ENCODE measurements at places on chromosomes 2 and 18. TPM values are rescaled to one million over a fixed set of nuclear protein-coding genes. Genes with fewer than 3 reads are reported as not detected.

The ATG4B gene
- total RNA-seq: 33.7 TPM

The CLEC4F gene
- not detected for total RNA-seq

The NT5DC4 gene
- total RNA-seq: not detected

The GLI2 gene
- total RNA-seq: 2.8 TPM

The MDH1B gene
- total RNA-seq: 2.5 TPM

The CHPF gene
- 25.9 TPM for total RNA-seq

The BCL2 gene
- total RNA-seq: 30.6 TPM

DNA sequence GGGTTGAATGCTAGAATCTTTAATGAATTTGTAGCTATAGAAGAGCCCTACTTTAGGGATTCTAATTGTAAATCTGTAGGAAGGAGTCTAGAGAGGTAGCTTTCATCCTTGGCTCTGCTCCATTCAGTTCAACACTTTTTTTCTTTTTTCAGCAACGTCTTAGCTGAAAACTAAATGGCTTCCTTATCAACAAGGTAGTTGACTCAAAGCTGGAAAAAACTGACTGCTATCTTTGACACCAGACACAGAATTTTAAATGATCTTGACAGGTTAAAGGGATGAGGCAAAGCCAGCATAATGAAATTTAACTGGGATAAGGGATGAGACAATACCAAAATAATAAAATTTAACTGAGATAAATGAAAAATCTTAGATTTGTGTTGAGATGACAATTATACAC, 54.9 kb downstream of the TMEFF2 start:
- no peak for DNase-seq

DNA sequence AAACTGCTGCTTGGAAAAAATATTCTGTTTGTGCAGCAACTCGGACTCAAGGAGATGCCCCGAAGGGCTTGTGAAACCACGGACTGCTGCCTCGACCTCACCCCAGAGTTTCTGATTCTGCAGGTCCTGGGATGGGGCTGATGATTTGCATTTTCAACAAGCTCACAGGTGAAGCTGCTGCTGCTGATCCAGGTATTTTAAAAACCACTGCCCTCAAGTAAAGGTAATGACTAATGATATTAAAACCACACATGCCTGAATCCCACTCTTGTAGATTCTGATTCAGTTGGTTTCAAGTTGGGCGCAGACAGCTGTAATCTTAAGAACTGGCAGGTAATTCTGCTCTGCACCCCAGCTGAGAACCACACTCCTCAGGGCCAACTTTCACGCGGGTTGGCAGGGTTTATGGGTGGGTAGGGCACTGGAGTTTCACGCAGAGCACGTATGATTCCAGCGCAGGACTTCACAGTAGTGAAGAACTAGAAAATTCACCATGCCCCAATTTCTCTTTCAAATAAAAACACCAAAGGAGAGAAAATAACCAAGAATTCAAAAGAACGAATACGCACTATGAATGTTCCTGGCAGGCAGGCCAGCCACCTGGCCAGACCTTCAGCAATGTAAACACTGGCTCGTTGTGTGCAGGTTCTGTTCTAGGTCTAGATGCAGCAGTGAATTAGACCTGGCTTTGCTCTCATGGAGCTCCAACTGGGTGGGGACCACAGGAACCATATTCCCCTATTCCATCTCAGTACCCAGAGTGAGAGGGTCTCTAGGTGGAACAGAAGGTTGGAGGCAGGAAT, 74.6 kb upstream of the ZFP36L2 start:
- no peak for DNase-seq

DNA sequence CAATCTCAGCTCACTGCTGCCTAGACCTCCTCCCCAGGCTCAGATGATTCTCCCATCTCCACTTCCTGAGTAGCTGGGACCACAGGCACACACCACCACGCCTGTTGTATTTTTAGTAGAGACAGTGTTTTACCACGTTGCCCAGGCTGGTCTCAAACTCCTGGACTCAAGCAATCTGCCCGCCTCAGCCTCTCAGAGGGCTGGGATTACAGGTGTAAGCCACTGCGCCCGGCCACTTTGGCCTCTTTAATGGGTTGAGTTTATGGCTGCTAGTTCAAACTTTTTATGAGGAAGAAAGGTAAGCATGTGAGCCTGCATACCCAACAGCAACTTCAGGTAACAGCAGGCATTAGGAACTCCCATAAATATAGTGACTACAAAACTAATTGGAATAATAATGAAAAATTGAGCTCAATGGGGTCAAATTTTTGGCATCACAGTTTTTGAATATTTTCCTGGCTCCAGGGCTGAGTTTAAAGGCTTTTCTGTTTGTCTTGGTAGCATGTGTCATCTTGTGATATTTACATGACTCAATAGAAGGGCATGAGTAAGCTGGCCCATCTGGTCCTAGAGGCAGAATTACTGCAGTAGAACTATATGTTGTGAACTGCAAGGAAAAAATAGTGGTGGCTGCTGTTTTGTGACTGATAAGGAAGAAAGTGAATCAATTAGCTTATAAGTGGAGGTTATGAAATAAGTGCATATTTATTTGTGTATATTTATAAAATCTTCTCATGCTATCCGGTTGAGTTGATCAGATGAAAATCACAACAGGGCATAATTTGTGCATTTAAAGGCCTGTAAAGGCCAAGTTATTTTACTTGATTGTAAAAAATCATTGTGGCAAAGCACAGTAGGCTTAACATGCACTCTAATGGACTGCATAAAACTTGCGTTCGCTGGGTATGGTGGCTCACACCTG, 24.8 kb downstream of the GALM start:
- no peak for DNase-seq

- peak; percentile 19 for DNase-seq
Measured at GRCh38 chr2:29065068-29065811, 9.1 kb downstream of the PCARE start.

DNA sequence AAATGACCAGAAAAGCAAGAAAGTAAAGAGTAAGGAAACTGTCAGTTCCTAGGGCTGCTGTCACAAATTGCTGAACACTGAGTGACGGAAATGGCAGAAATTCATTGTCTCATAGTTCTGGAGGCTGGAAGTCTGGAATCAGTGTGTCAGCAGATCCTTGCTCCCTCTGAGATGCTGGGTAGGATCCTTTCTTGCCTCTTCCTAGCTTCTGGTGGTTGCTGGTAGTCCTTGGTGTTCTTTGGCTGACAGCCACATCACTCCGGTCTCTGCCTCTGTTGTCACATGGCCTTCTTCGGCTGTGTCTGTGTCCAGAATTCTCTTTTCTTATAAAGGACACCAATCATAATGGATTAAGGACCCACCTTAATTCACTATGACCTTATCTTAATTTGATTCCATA, 21.9 kb downstream of the PLEKHB2 start:
- DNase-seq: no peak

DNA sequence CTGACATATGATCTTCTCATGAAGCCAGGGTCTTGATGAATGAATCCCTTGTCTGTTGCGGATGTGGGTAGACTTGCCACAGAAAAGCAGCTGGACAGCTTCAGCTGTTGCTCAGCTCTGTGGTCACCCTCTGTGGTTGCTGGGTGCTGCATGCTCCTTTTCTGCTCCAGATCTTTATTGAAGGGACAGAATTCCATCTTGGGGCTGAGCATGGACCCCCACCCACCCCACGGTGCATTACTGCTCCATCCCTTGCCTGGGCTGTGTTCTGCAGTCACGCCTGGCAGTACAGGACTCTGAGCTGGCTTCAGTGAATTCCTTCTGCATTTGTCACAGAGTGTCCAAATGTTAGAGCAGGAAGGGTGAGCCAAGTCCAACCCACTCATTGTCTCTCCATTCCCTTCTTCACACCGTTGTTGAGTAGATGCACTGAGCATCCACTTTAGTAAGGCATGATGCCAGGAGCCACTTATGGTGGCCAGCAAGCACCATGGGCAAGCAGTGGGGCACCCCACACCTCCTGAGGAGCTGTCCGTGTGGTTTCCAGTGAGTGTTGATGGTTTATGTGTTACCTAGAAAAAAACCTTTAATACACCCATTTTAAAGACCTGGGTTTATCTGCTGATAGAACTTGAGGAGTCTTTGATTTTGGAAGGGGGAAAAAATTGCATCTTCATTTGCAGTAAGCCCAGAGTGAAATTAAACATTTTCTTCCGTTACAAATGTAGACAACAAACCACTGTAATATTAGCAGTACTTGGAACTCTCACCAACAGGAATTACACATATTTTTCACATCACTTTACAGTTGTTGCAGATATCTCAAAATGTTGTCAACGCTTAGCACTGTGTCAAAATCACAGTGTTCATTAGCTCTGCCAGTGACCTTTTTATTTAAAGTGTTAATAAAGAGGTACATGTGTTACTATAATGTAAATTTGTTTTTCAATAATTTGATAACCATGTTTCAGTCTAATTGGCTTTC, 14.7 kb upstream of the ITGB6 start:
- DNase-seq: no peak

DNA sequence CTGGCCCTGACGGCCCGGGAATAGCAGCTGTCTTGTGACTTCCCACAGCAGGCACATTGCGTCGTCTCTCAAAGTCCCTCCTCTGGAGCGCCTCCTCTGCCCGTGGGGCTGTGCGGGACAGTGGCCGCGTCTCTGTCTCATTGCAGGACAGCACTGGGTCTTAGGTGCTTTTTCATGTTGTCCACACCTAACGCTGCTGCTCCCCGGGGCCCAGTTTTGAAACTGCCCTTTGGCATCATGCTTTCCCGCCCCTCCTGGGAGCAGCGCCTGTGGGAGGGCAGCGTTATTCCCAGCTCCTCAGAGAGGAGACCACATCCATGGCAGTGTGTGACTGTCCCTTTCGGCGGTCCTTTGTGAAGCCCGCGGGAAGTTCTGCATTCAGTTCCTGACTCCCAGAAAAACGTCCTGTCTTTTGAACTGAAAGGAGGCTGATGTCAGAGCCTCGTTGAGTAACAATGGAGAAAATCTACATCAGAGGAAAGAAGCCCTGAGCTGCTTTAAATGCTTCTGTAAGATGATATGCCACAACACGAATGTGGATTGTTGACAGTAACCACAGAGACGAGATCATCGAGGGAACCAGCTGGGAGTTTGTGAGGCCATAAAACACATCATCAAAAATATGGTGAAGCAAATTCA, 226.0 kb downstream of the FAM210A start:
- DNase-seq: no peak

- no peak for DNase-seq
Measured at GRCh38 chr2:216915557-216916150, 55.8 kb upstream of the TNP1 start.

GRCh38 chr18:11367351-11367750, 218.0 kb upstream of the PIEZO2 start:
- DNase-seq: no peak

DNA sequence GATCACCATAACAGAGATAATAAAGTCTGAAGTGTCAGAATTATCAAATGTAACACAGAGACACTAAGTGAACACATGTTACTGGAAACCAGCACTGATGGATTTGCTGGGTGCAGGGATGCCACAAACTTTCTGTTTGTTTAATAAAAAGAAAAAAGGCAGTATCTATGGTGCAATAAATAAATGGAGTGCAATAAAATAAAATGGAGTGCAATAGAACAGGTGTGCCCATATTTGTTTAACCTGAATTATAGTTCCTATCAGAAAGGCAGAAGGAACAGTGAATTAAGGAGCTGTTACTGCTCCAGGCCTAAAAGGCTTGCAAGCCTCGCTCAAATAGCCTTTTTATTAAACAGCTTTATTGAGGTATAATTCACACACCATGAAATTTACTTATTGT, 81.0 kb upstream of the KIDINS220 start:
- DNase-seq: no peak

DNA sequence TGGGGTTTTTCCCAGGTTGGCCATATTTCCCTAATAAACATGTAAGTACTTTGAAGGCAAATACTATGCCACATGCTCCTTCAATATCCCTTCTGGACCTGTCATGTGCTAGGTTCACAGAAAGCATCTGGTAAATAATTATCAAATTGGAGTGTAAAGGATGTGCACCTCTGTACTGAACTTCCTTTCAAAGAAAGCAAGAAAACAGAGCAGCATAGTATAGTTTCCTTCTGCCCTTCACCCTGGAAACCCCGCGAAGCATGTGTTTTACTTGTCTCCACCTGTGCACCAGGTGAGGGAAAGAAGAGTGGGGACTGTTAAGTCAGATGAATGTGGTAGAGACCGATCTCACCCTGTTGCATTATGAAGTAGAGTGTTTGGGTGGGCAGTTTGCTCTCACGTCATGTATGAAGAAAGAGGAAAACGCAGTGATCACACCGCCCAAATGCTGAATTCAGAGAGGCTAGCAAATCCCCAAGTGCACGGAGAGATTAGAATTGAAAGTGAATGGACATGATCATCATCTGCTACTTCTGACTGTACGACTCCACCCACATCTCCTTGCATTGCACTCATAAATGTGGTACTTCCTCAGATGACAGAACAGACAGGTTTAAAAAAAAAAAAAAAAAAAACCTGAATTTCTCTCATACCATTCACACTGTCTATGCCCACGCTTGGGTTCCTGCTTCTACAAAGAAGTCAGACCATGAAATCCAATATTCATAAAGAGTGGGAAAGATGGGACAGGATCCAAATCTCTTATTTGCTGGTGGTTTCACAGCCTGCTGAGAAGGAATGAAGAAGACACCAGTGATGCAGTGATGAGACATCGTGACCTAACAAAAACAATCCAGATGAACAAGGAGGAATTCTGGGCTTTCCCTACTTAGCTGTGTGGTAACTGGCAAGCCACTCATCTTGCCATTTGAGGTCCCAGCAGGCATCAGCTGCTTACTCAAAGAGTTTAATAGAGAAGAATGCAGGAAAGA, 448.6 kb downstream of the BCL11A start:
- no peak for DNase-seq

GRCh38 chr2:198287706-198288105, 483.3 kb downstream of the PLCL1 start:
- DNase-seq: no peak

DNA sequence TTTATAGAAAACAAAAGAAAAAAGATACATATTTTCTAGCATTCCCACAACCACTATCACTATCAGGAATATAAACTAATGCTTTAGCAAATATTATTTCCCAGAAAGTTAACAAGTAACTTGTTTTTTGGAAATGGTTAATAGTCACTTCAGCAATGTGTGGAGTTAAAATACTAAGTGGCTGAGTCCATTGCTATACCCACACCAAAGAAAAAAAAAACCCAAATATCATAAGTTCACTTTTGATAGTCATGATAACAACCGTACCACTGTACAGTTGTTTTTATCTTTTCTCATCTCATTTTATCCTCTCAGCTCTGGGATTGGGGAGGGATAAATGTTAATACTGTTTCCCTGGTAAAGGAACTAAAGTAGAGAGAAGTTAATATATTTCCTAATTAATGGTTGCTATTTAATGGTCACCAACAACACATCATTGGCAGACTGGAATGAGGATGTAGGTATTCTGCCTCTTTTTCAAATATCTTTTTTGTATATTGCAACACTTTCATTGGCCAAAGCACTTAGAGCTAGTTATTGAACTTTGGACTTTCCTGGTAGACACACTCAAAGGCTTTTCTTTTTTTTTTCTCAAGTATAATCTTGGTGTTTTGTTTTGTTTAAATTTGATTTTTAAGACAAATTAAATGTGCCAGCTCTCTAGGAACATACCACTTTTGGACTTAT, 18.4 kb upstream of the KANSL1L start:
- DNase-seq: no peak

Measured in occipital lobe (tissue), 3 donors.